ENCODE measurements at places on chromosomes 1 and 21.

GRCh38 chr1:206420471-206420870 lies 49.8 kb upstream of the IKBKE start:
- DNase-seq: no peak

GRCh38 chr1:22918644-22919043 lies 54.0 kb downstream of the LACTBL1 start:
- DNase-seq: no peak

- no peak for DNase-seq
Observed at GRCh38 chr1:113965703-113966412, 13.4 kb upstream of the OLFML3 start.

GRCh38 chr1:38328278-38329035 lies 281.9 kb upstream of the POU3F1 start:
- no peak for DNase-seq

DNA sequence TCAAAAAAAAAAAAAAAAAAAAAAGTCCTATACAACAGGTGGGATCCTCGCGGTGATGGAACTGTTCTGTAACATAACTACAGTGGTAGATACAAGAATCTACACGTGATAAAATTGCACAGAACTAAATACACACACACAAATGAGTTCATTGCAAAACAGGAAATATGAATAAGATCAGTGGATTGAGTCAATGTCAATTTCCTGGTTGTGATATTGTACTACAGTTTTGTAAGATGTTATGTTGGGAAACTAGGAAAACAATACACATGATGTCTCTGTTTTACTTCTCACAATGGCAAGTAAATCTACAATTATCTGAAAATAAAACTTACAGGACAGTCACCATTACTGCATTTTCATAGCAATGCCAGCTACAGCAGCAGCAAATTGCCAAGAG lies 59.8 kb downstream of the ITGB3BP start:
- DNase-seq: no peak

- DNase-seq: no peak
Observed at GRCh38 chr1:168696125-168696760, 32.8 kb downstream of the DPT start.

DNA sequence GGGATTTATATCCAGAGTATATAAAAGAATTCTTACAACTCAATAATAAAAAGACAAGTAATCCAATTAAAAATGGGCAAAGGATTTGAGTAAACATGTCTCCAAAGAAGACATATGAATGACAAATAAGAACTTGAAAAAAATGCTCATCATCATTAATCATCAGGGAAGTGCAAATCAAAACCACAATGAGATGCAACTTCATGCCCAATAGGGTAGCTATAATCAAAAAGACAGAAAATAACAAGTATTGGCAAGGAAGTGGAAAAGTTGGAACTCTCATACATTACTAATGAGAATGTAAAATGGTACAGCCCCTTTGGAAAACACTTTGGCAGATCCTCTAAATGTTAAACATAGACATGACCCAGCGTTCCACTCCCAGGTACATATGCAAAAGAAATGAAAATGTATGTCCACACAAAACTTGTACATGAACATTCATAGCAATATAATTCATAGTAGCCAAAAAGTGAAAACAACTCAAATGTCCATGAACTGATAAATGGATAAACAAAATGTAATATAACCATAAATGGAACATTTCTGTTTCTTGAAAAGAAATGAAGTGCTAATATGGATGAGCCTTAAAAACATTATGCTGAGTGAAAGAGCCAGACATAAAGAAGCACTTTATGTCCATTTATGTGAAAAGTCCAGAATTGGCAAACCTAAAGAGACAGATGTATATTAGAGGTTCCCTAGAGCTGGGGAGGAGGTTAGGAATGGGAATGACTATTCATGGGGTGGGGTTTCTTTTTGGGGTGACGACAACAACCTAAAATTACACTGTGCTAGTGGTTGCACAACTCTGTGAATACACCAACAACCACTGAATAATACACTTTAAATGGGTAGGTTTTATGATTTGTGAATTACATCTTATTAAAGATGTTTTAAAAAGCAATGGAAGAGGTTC lies 259.7 kb downstream of the RHOU start:
- no peak for DNase-seq

- peak; percentile 61 for DNase-seq
Observed at GRCh38 chr1:2840036-2840809, 38.7 kb upstream of the TTC34 start.

- no peak for DNase-seq
Observed at GRCh38 chr1:86247597-86248279, 91.2 kb upstream of the COL24A1 start.

DNA sequence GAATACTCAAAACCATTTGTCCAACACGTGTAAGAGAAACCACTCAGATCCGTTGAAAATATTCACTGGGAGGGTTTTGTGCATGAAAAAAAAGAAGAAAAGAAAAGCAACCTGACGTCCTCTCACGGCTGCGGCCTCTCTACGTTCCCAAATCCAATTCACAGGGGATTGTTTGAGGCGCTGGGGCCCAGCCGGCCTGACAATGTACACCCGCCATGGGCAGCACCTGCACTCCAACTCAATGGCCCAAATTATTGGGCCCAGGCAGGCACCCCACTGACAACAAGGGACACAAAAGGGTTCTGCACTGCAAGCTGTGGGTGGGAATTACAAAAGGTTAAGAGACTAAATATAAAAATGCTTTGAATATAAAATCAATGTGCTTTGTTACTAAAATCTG lies 41.5 kb downstream of the MORN1 start:
- DNase-seq: no peak

- no peak for DNase-seq
Observed at GRCh38 chr1:75469586-75470173, 141.2 kb downstream of the SLC44A5 start.

- DNase-seq: no peak
Observed at GRCh38 chr1:2014741-2015735, 4.1 kb upstream of the GABRD start.

Data from activated CD4-positive, alpha-beta T cell treated with anti-CD3 and anti-CD28 coated beads, Interleukin-2, amount 50 U/mL, for 1 hour (primary cell).